GM04504 (cell line): ENCODE measurements at places on chromosomes 6 and 20.

DNA sequence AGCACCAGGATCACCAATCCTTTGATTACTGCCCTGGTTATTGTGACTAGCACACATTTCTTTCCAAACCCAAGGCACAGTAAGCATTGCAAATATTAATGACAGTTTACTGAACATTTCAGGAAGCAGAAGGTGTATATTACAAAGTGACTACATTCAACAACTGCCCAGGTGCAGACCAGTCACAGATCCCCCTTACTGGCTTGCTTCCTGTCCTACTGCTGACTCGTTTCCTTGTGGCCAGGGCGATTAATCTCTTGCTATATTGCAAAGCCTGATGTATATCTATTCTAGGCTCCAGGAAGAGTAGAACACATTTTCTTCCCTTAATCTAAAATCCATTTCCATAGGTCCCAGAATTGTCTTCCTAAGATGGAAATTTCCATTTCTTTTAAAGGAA, 77.2 kb upstream of the EPHA7 start:
- no peak for DNase-seq

- DNase-seq: no peak
Measured at GRCh38 chr20:44886266-44886651, 754 bp downstream of the YWHAB start.

DNA sequence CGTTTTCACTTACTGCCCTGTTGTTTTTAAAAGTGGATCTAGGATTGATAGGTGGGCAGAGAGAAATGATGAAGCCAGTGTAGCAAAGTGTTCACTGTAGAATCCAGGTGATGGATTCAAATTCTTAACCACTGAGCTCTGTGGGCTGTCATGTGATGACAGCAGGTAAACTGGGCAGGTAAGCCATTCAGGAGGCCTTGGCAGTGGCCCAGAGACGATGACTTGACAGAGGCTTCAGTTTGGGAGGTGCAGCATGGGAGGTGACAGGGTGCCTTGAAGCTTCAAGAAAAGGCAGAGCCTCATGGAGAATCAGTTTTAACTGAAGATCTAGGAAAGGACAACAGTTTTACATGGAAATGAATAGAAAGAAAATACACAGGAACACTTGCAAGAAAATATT, 2.0 kb downstream of the NAA20 start:
- DNase-seq: no peak

- no peak for DNase-seq
Measured at GRCh38 chr6:100662264-100662663, 197.5 kb upstream of the SIM1 start.
